ENCODE measurements at places on chromosomes 1 and 21. TPM values are rescaled to one million over a fixed set of nuclear protein-coding genes. Genes with fewer than 3 reads are reported as not detected.

- H3K4me3 ChIP-seq: no peak overlapping the region
- no peaks in the 10 kb centered on the region for H3K27me3 ChIP-seq
These were observed 354.0 kb upstream of the ADAMTS5 start for GRCh38 chr21:27320868-27321267.

- peaks cover 70% of the 10 kb centered on the region for H3K36me3 ChIP-seq
- DNase-seq: no peak
- H3K27me3 ChIP-seq: no peaks in the 10 kb centered on the region
- H3K27ac ChIP-seq: no peak overlapping the region
These were observed 12.9 kb downstream of the MTR start for GRCh38 chr1:236808005-236808404.

DNA sequence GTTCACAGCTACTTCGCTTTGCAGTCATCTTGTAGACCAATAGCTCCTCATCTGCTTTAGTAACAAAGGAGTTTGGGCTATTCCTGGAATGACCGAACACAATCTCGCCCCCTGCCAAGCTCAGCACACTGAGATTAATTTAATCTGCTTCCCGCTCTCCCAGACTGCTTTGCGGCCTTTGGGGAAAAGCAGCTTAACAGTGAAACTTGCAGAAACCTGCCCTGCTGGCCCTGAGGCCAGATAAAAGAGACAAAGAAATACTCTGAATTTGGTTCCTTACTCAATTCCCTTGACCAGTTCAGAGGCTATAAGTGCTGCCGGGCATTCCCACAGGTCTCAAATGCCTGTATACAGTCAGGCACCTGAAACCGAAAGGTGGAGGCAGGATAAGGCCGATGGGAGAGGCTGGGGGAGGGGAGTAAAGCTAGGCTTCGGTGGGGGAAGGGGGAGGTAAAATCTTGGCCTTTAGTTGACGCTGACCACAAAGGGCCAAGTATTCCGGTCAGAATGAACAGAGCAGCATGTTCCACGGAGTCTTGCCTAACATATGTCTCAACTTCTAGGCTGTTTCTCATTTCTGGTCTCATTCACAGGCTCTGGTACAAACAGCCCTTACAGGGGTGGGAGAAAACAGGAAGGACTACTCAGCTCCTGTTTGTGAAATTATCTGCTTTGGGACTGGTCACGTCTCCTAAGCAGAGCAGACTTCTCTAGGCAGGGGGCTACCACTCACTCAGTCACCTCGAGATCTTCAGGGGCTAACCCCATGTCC is 17.7 kb upstream of the A3GALT2 start:
- no peaks in the 10 kb centered on the region for H3K27me3 ChIP-seq
- DNase-seq: peak; percentile 87
- H3K27ac ChIP-seq: peak overlapping the region; percentile 98
- no peaks in the 10 kb centered on the region for H3K36me3 ChIP-seq
- peaks cover 98% of the 10 kb centered on the region for H3K4me1 ChIP-seq

DNA sequence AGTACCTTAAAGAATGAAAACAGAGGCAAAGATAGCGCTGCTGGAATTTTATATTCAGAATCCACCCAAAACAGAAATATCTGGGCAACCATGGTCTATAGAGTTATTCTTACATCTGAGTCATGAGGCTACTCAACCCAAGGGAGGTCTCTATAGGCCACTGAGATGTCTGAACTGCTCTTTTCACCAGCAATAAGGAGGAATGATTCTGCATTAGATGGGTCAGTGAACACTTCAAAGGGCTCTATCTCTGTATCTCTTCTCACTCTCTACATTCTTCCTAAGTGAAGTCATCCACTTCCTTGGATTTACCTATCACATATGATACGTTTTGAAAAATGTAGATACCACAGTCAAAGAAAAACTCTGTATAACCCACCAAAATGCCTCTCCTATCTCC is 90.2 kb upstream of the NGF start:
- H3K4me1 ChIP-seq: no peaks in the 10 kb centered on the region
- no peaks in the 10 kb centered on the region for H3K27me3 ChIP-seq
- no peak overlapping the region for H3K4me3 ChIP-seq
- H3K27ac ChIP-seq: no peak overlapping the region

DNA sequence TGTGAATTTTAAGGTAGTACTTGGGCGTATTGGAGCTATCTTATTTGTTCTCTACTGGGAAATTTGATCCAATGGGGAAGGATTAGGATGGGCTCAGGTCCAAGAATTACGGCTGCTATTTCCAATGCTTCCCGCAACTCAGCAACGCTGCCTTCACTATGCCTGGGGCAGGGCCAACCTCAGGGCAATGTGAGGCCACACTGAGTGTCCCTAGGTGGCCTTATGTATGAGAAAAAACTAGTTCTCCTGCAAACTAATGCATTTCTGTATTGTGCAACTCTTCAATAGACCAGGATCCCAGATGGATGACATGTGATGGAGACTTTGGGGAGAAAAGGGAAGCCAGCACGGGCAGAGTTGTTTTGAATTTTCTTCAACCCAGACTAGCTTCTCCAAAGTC is 168.1 kb downstream of the DUSP10 start:
- H3K36me3 ChIP-seq: no peaks in the 10 kb centered on the region
- H3K27me3 ChIP-seq: no peaks in the 10 kb centered on the region
- no peak overlapping the region for H3K4me3 ChIP-seq
- peak; percentile 6 for DNase-seq
- H3K4me1 ChIP-seq: no peaks in the 10 kb centered on the region

GRCh38 chr1:84427250-84428188 is 29.2 kb downstream of the DNASE2B start:
- no peaks in the 10 kb centered on the region for H3K36me3 ChIP-seq
- no peak for DNase-seq
- H3K4me1 ChIP-seq: no peaks in the 10 kb centered on the region
- no peak overlapping the region for H3K4me3 ChIP-seq
- H3K27ac ChIP-seq: no peak overlapping the region
- no peaks in the 10 kb centered on the region for H3K27me3 ChIP-seq

DNA sequence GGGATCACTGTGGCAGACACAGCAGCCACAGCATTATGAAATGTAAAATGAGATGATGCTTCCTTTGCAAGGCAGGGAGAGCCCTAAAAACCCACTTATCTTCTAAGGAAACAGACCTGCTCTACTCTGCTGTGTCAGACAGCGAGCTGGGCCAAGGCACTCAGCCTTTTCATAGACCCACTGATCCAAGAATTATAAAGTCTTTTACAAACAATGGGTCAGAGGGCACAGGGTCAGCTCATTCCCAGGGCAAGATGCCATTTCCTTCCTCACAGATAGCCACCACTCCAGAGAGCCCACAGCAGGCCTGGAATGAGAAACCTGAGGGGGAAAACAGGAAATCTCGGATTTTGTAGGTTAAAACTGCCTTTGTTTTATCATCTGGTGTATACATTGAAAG is 42.9 kb downstream of the CASQ2 start:
- peaks cover 14% of the 10 kb centered on the region for H3K4me1 ChIP-seq
- no peak overlapping the region for H3K4me3 ChIP-seq
- H3K27me3 ChIP-seq: no peaks in the 10 kb centered on the region
- peak overlapping the region; percentile 94 for H3K27ac ChIP-seq
- no peaks in the 10 kb centered on the region for H3K36me3 ChIP-seq
- peak; percentile 33 for DNase-seq

DNA sequence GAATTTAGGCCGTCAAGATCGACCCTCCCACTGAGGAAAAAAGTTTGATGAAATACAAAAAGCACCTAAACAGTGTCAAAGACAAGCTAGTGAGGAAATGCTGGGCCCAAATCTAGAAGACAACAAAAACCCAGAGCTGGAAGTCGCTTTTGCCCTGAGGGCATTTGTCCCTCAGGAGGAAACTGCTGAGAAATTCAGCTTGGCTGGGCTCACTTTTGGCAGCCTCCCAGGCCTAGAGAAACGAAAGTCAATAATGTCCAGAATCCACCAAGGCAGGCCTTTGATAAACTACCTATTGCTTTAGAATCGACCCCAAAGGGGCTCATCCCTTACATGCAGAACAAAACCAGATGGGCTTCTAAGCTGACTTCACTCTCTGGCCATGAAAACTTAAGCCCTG is 38.9 kb downstream of the SYT2 start:
- H3K36me3 ChIP-seq: no peaks in the 10 kb centered on the region
- H3K4me3 ChIP-seq: no peak overlapping the region
- no peak for DNase-seq
- H3K4me1 ChIP-seq: no peaks in the 10 kb centered on the region
- H3K27me3 ChIP-seq: no peaks in the 10 kb centered on the region

GRCh38 chr1:34715139-34715538 is 39.7 kb upstream of the GJB5 start:
- H3K27ac ChIP-seq: no peak overlapping the region
- no peaks in the 10 kb centered on the region for H3K27me3 ChIP-seq
- no peaks in the 10 kb centered on the region for H3K36me3 ChIP-seq
- H3K4me3 ChIP-seq: no peak overlapping the region
- no peak for DNase-seq
- no peaks in the 10 kb centered on the region for H3K4me1 ChIP-seq

- peaks cover 69% of the 10 kb centered on the region for H3K4me1 ChIP-seq
- DNase-seq: no peak
- H3K27ac ChIP-seq: no peak overlapping the region
- H3K4me3 ChIP-seq: no peak overlapping the region
- H3K27me3 ChIP-seq: no peaks in the 10 kb centered on the region
- H3K36me3 ChIP-seq: no peaks in the 10 kb centered on the region
These were observed 1.9 kb upstream of the CSRP1 start for GRCh38 chr1:201508809-201509208.

- H3K36me3 ChIP-seq: no peaks in the 10 kb centered on the region
- H3K27ac ChIP-seq: no peak overlapping the region
- H3K27me3 ChIP-seq: no peaks in the 10 kb centered on the region
- H3K4me1 ChIP-seq: no peaks in the 10 kb centered on the region
- no peak for DNase-seq
These were observed 413.3 kb upstream of the ADGRL2 start for GRCh38 chr1:81387446-81387845.

GRCh38 chr1:67559222-67559700 is 125.7 kb upstream of the GADD45A start:
- no peaks in the 10 kb centered on the region for H3K36me3 ChIP-seq
- DNase-seq: no peak
- H3K27ac ChIP-seq: no peak overlapping the region
- no peaks in the 10 kb centered on the region for H3K27me3 ChIP-seq

DNA sequence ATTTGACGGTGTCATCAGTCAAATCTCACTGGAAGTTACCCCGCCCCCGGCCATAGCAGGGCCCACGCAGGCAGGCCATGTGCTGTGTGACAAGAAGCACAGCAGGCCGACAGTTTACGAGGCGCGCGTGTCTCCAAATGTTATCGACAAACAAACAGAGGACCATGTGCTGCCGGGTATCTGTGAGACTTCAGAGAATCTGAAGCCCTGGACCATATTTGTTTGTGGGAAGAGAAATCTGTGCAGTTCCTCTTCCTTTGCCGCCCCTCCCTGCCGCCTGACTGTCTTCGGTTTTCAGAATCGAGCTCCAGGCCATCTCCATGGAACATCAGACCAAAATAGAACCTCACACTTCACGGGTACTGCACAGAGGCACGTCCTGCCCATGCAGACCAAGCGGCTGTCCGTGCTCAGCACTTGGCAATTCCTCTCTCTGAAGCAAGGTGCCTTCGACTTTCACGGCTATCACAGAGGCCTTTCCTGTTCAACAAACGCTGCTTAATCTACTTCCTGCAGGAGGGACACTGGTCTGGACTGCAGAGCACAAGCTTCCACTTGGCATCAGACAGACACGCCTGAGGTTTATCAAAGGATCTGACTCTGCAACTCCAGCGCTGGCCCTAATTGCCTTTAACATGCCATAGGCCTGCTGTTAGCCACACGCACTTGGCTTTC is 135.7 kb upstream of the KRTAP19-8 start:
- no peak overlapping the region for H3K4me3 ChIP-seq
- no peaks in the 10 kb centered on the region for H3K4me1 ChIP-seq

The MYOG gene
- not detected for total RNA-seq

The TAS1R3 gene
- total RNA-seq: 1.2 TPM

The KLHDC8A gene
- total RNA-seq: 4.1 TPM

The GPR37L1 gene
- total RNA-seq: 26.0 TPM

The PDZK1IP1 gene
- 4.2 TPM for total RNA-seq

The LCE6A gene
- total RNA-seq: not detected

The CFAP74 gene
- not detected for total RNA-seq

The CYP4A22 gene
- 4.5 TPM for total RNA-seq

The RGS16 gene
- total RNA-seq: 2.1 TPM

The REN gene
- total RNA-seq: not detected

The FHAD1 gene
- total RNA-seq: 0.63 TPM

All from tibial nerve (tissue), 4 donors.